ENCODE measurements at places on chromosomes 5 and 9.

- DNase-seq: no peak
Observed at GRCh38 chr9:70566751-70567150, 152.3 kb upstream of the KLF9 start.

- no peak for DNase-seq
Observed at GRCh38 chr5:180085837-180086236, 14.3 kb upstream of the RNF130 start.

GRCh38 chr9:98951967-98952366 lies 8.3 kb downstream of the COL15A1 start:
- no peak for DNase-seq

DNA sequence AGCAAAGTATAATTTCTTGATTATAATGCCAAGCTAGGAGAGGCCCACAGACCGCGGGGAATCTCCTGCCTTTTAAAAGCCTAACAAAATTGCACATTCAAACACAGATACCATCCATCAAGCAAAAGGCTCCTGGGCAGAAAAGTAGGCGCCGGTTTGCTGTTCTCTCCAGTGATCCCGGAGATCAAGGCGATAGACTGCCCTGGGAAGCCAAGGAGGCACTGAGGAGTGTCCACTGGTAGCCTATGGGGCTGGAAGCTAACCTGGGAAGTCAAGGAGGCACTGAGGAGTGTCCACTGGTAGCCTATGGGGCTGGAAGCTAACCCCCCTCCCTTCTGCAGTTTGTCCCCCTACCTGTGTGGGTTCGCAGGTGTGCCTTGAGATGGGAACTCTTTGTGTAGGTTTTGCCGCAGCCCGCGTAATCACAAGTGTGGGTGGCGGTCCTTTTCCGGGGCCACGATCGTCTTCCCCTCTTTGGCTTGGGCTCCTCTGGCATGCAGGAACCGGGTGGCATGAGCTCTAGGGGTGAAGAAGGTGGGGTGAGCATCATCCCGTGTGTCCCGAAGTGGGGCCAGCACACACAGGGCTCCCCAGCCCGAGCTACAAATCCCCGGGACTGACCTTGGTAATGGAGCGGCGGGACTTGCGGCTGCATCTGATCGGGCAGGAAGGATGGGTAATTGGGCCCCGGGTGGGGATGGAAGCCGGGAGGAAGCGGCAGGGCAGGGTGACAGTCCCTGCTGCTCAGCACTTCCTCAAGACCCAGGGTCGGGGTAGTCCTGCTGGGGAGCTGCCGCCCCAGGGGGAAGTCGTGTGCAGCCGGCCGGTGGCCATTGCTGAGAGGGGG lies 2.7 kb downstream of the KLF4 start:
- DNase-seq: no peak

Data from activated T-helper 9 cell treated with anti-CD3 and anti-CD28 coated beads, Interleukin-2, amount 50 U/mL, for 16 hours (primary cell).